ENCODE measurements at places on chromosomes 7 and 10.

DNA sequence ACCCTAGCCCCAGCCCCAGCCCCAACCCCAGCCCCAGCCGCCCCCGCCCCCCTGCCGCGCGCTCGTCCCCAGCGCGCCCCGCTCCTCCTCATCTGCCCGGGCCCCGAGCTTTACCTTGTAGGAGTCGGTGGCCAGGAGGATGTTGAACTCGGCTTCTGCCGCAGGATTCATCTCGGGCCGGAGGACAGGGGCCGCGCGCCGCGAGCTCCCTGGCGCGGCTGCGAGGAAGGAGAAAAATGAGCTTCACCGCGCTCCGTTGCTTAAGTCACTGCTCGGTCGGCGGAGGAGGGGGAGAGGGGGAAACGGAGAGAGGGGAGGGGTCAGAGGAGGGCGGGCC, at the start of gene NAMPT:
NAMPT (minus strand) TSS at position 270 of the 337 bp plus-strand sequence; CDS start at position 171, 99 bp downstream.
- DNase-seq = no peak

DNA sequence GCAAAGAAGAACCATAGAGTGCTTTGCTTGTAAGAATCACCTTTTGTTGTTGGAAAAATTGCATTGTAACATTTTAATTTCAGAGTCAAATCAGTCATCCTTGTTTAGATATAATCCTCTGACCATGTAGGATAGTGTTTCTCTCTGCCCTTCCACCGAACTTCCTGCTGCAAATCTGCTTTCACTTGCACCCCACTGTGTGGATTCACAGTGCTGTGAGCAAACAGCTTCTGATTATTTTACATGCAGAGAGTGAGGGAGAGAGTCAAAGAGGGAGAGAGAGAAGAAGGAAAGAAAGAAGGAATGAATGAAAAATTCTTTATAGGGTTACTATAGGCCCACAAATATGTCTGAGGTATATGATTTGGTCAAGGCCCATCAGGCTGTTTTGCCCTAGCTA, 30.0 kb upstream of the SEM1 start:
- DNase-seq = no peak

DNA sequence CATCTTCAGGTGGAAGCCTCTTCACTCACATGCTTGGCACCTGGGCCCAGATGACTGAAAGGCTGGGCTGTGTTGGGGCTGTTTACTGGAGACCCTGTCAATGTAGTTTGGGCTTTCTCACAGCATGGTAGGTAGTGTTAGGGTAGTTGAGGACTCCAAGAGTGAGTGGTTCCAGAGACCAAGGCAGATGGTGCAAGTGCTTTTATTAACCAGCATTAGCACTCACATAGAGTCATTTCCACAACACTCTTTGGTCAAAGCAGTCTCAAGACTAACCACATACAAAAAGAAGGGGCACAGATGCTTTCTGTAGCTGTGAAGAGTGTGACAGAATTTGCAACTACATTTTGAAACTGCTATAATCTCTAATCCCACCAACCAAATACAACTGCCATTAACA, 135.0 kb downstream of the RTKN2 start:
- DNase-seq = no peak

- no peak for DNase-seq
These were observed 189.9 kb downstream of the DGKI start for GRCh38 chr7:137656850-137657232.

DNA sequence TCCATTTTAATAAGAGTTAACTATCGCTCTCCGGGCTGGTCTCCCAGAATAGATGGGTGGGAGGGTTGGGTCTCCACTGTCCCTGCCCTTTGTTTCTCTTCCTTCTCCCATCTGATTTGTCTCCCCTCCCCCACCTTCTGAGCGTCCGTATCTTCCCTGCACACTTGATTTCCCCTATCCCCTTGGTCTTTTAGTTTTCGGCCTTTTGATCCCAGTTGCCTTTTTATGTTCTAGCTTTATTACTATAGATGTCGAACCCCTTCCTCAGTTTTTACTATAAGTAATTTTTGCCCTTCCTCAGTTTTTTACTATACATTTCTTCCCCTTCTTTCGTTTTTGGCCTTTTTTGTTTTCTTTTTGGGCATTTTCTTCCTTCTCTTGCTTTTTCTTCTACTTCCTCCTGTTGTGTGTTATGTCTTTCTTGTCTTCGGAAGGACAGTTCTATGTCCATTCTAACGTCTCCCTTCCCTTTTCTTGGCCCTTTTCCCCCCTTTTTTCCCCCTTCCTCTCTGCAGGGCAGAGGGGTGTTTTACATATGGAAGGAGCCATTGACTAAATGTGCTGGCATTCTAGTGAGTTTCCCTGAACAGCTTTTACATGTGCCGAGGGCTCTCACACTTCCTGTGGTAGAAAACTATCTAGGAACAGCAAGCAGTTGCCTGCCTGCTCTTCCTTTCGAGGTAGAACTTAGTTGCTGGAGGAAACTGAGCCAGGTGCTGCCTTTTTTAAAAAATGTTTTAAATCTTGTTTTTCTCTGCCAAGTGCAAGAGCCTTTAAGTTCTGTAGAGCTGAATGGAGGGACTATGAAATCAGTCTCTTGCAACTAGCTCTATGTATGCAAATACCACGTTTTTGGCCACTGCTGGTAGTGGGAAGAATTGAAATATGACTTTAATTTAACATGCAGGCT, 2.8 kb downstream of the TET1 start:
- no peak for DNase-seq

- no peak for DNase-seq
These were observed 3.4 kb upstream of the SAP25 start for GRCh38 chr7:100577103-100577502.

DNA sequence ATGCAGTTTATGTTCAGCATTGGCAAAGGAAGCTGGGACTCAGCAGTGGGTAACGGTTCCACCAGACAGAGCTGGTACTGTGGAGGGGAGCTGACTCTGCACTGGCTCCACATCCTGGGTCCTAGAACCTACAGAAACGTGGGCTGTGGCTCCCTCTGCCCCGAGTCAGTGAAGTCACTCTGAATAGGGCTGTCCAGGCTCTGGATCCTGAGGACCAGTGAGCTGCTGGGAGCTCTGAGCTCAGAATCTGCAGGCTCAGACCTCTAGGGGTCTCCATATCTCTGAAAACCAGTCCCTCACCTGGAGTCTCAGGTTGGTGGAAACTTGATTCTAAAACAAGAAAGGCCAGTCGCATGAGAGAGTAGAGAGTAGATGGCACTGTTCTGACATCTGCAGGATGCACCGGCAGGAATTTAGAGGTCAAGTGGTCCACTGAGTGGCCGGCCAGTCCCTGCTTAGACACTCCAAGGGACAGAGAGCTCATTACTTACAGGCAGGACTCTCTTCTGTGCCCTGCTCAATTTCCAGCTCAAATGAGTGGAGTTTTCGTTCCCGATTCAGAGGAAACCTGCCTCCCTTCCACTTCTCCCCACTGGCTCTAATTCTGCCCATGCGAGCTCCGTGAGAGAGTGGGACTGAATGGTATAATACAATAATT, 18.6 kb downstream of the NPFFR1 start:
- no peak for DNase-seq

GRCh38 chr7:116113310-116113709, 82.7 kb upstream of the TFEC start:
- DNase-seq = no peak

- no peak for DNase-seq
These were observed 136.1 kb upstream of the PCBD1 start for GRCh38 chr10:71024490-71024889.

- no peak for DNase-seq
These were observed 173.1 kb downstream of the ITGA8 start for GRCh38 chr10:15546606-15547005.

GRCh38 chr7:155533120-155533826, 13.1 kb downstream of the CNPY1 start:
- DNase-seq = no peak

DNA sequence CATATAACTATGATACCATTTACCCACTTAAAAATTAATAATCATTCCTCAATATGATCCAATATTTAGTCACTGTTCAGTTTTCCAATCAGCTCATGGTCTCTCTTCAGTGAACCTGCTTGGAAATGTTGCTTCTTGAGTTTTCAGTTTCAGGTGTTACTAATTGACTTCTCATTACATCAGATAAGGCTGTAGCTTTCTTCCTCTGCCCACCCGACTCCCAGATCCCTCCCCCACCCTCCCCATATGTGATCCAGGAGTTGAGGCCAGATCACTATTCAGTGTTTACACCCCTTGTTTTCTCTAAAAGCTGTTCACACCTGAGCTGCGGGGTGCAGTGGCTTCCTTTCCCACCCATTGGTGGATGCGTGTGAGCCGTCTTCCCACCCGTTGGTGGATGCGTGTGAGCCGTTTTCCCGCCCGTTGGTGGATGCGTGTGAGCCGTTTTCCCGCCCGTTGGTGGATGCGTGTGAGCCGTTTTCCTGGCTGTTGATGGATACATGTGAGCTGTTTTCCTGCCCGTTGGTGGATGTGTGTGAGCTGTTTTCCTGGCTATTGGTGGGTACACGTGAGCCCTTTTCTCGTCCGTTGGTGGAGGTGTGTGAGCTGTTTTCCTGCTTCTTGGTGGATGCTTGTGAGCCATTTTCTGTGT, 3.2 kb upstream of the MTG1 start:
- no peak for DNase-seq

GRCh38 chr10:85609509-85609908, 757.1 kb downstream of the GRID1 start:
- no peak for DNase-seq

DNA sequence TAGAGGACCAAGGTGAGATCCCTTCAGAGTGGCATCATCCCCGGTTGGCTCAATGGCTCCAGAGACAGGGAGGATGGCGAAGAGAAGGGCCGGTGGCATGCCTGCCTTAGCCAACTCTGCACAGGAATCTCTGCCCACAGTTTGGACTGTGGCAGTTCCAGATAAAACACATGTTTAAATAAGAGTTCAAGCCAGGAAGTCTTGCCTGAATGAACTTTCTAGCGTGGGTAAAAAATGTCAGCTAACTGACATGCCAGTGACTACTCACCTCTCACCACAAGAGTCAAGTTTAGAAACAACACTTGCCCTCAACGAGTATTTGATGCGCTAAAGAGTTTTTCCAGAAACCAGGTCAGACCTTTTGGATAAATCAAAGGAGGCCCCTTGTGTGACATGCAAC, 3.0 kb downstream of the NOD1 start:
- DNase-seq = no peak

DNA sequence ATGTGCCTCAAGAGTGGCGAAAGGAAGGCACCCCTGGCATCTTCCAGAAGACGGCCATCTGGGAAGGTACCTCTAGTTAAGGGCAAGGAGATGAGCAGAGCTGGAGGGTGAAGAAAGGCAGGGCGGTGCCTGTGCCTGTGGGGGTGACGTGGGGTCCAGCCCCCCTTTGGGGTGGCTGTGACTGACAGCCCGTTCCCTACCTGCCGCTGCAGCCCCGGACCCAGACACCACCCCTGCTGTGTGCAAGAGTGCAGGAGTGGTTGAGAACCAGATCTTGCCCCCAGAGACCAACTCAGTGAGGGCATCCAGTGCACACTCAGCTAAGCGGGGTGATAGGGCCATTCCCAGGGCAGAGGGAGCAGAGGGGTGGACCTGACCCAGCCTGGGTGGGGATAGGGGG, 4.3 kb upstream of the MUC17 start:
- DNase-seq = no peak

GRCh38 chr10:115939101-115939854, 333.7 kb downstream of the GFRA1 start:
- DNase-seq = no peak

DNA sequence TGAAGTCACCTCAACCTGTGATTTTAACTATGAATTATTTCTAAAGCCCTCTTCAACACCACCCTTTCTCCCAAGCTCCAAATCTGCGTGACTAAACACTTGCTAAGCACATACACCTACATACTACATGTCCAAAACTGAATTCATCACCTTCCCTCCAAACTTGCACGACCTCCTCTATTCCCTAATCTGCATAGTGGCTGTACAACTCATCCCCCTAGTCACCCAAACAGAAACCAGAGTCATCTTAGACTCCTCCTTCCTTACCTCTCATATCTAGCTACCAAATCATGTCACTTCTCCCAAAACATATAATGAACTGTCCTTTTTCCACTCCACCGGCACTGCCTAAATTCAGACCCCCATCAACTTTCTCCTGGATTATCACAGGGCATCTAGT, 16.2 kb downstream of the ARHGAP21 start:
- DNase-seq = no peak

Data from inflammatory macrophage treated with lipopolysaccharide for 1 hour (primary cell).